ENCODE measurements at places on chromosomes 5 and 9.

DNA sequence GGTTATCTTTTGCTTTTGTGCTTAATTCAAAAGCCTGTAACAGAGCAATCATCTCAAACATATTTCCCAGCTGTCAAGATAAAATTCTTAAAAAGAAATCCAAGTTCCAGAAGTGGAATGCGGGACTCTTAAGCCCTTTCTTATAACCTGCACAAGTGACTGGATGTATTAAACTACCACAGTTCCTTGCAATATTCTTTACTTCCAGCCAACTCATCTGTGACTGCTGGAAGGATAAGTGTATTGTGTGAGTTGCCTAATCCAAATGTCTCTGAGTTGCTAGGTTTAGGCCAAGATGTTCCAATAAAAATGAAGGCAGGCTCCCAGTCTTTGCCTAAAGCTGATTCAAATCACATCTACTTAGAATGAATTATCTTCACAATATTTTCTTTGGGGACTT is 159.2 kb upstream of the SLC24A2 start:
- DNase-seq, result no peak

GRCh38 chr9:89502038-89502601 is 4.2 kb upstream of the SEMA4D start:
- peak; percentile 60 for DNase-seq

DNA sequence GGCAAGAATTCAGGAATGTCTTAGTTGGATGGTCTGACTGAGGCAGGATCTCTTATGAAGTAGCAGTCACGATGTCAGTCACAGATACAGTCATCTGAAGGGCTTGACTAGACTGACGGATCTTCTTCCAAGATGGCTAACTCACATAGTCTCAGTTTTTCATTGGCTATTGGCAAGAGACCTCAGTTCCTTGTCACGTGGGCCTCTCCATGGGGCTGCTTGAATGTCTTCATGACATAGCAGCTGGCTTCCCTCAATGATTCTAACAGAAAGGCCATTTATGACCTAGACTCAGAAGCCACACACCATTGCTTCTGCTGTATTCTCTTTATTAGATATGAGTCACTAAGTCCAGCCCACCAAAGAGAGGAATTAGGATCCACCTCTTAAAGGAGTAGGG is 4.7 kb downstream of the APC start:
- no peak for DNase-seq

DNA sequence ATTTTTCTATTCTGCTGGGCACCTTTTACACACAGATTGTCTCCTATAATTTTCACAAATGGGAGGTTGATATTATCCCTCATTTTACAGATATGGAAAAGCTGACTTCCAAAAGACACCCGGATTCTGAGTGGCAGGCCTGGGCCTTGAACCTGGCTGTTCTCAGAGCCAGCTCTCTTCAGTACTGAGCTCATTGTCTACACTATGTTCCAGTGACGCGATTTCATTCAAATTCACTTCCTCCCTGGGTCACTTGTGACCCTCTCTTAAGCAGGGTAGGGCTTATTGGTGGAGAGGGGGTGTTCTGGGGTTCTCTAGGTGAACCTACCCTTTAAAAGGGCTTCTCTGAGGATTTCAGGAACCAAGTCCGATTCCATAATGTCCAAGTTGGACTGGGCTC is 70.2 kb downstream of the ANKRD33B start:
- no peak for DNase-seq

DNA sequence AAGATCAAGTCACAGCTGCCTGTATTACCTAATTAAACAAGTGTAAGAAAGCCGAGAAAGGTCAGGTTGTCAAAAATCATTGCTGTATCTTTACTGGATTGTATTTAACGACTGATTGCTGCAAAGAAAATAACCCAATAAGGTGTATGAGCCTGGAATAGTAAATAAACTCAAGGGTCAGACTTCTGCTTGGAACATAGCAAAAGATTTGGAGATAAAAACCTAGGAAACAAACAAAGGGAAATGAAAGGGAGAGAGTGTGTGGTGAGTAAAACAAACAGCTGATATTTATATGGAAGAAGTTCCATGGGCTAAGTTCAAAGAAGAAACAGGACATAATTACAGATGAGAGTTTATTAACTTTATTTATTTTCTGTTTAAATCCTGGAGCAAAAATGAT is 354.0 kb downstream of the TLR4 start:
- no peak for DNase-seq

DNA sequence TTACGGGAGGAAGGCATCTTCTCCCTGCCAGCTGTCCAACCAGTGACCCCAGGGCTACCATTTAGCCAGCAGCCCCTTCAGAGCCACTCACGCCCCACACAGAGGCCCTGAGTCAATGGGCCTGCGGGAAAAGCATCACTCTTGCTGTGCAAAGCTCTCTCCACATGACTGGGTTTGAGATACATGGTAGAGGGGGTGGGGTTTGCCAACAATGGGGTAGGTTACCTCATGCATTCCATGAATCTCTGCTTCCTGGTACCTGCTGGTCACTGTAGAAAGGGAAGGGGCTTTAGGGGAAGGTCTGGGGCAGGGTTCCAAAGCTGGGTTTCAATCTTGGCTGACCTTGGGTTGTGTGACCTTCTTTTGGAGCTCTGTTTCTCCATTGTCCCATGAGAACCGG is 22.9 kb upstream of the TTLL11 start:
- DNase-seq, result no peak

- no peak for DNase-seq
Observed at GRCh38 chr9:26975728-26976707, 19.8 kb downstream of the IFT74 start.

DNA sequence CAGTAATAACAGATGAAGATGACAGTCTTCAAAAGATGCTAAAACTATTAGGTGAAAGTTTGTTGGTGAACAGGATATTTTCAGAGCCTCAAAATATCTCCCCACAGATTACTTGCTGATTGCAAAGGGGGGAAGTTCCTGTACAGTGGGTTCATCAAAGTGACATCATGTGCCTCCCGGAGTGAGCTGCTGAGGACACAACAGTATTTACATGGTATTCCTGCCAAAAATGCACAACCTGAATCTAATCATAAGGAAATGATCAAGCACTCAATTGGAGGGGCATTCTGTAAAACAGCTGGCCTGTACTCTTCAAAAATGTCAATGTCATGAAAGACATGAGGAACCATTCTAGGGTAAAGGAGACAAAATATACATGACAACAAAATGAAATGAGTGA is 18.9 kb upstream of the GLIS3 start:
- no peak for DNase-seq

- peak; percentile 67 for DNase-seq
Observed at GRCh38 chr5:177389241-177390169, 5.3 kb downstream of the SLC34A1 start.

DNA sequence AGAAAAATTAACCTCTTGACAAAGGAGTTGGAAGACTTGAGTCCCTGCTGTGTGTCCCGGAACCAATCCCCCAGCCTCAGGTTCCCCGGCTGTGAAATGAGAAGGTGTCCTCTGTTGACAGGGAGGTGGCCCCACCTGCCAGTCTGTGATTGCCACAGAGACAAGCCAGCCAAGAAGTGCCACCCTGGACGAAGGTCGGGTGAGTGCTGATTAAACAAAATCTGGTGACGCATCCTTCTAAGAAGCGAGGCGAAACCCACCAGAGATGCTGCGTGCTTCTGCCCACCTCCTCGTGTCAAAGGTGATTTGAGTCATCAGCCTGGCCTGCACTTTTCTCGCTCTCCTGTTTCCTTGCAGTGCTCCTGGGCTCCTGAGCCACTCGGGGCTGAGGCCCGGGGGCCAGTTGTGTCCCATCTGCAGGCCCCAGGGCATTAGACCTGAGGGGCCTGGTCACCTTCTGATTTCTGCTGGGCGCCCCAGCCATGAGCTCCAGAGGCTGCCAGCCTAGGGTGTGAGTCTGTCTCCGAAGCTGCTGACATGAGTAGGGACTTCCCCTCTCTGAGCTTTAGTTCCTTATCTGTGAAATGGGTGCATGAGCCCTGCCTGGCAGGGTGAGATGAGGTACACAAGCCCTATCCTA is 28.7 kb downstream of the NEK6 start:
- DNase-seq, result peak; percentile 80

- DNase-seq, result no peak
Observed at GRCh38 chr5:149063896-149064478, 1.1 kb upstream of the SH3TC2 start.

DNA sequence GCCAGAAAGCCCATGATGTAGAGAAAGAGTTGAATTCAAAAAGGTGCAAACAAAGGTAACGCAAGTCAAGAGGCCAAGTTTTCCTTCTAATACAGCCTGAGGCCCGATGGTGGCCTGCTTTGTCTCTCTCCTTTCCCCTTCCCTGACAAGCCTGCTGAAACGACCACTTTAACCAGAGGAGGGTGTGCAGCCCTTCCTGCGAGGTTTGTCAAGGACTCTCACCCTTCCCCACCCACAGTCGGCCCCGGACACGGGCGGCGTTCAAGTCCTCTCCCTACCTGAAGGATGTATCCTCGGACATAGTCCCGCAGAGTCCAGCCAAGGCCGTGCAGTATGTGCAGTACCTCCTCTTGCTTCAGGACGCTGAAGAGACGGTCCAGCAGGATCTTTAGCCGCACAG is 318.2 kb downstream of the BNC2 start:
- DNase-seq, result no peak

GRCh38 chr9:79247021-79247420 is 324.7 kb upstream of the TLE4 start:
- no peak for DNase-seq

DNA sequence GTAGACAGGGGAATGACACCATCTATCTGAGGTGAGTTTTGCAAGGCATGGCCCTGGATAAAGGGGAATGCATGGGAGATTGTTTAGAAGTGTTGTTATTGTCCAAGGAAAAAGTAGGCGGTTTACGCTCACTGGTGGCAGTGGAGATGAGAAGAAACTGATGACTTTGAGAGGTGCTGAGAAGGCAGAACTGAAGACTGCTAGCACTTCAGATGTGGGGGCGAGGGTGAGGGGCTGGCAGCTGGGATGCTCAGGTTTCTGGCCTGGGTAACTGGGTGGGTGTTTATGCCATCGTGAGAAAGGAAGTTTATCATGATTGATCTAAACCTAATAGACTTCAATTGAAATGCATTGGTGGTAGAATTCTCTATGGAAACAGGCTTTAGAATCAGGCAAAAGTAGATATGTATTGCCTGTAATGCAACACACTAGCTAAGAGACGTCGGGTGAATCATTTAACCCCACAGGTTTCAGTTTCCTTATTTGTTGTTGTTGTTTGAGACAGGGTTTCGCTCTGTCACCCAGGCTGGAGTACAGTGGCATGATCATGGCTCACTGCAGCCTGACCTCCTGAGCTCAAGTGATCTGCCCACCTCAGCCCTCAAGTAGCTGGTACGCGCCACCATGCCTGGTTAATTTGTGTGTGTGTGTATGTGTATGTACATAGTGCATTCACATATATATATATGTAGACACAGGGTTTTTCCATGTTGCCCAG is 123.5 kb downstream of the SLC24A2 start:
- DNase-seq, result no peak

DNA sequence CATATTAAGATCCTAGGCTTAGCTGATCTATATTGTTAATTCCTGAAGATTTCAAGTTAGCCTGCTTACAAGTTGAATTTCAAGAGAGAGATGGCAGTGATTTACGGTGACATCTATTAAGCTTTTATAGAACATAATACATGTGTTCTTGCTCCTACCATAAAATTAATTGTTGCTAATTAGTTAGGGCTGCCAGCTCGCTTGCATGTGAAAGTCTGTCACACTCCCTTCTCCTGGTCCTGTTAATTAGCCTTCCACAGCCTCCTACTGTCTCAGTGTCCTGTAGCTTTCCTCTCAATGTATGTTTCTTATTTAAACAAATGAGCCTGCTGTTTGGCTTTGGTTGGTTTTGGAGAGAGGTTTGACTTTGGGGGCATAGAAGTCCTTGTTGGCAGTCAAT is 247.2 kb downstream of the NTRK2 start:
- no peak for DNase-seq

DNA sequence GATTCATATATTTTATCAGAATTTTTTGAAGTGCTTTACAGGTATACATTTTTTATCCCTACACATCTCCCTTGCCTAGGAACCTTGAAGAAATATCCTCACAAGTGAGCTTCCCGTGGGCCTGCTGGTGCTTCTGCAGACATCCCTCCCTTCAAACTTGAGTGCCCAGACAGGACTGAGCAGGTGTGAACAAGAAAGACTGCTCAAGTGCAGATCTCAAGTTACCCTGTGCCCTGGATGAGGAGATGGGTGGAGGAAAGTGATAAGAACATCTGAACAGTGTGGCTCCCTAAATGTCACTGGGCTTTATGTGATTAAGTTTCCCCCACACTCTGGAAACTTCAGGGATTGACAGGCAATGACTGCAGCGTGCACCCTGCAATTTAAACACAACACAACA is 209.8 kb downstream of the TLE1 start:
- no peak for DNase-seq

- DNase-seq, result no peak
Observed at GRCh38 chr5:162221910-162222309, 154.3 kb downstream of the GABRG2 start.

DNA sequence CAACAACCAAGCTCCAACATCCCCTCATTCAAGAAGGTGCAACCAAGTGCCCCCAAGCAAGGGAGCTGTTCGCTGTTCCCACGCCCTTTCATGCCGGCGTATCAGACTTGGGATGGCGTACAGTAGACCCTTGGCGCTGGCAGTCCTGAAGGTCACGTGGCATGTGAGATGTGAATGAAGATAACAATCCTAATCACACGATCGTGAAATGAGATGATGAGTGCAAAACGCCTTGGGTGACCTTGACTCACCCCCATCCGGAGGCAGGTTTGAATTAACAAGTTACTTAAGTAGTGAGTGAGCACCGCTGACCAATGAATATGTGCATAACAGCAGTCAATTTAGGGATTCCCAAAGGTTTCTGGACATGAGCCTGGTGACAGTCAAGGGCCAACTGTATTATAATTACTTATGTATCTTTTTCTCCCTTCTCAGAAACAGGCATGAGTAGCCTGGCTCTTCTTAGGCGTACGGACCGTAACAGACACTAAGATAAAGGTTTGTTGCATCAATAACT is 150.2 kb downstream of the TTLL11 start:
- DNase-seq, result no peak

DNA sequence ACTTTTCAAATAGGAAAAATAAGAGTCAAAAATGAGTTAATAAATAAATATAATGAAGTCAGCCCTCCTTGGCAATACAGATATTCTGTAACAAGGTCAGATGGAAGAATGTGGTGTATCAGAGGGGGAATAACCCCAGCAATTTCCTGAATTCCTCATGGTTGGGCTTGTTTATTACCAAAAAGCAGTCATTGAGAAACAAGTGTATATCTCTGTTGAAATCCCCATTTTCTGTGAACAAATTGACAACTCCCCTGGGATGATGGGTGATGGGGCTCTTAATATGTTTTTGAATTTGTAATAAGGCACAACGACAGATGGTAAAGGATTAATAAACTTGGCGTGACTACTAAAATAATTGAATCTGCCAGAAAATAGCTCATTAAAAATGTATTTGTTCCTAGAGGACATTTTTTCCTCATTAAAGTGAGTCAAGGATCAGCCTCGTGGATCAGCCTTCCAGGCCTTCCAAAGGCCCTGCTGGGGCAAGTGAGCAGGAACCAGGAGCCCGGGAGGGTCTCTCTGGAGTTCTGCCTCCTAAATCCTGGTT is 34.2 kb downstream of the THBS4 start:
- DNase-seq, result no peak

GRCh38 chr5:39191216-39191615 is 28.1 kb downstream of the FYB1 start:
- DNase-seq, result no peak

- no peak for DNase-seq
Observed at GRCh38 chr9:95085861-95086563, 231.5 kb downstream of the FANCC start.

GRCh38 chr5:157331807-157332206 is 65.9 kb downstream of the CYFIP2 start:
- no peak for DNase-seq
